Osteocyte (in vitro differentiated cells): ENCODE measurements at places on chromosomes 16 and 17.

DNA sequence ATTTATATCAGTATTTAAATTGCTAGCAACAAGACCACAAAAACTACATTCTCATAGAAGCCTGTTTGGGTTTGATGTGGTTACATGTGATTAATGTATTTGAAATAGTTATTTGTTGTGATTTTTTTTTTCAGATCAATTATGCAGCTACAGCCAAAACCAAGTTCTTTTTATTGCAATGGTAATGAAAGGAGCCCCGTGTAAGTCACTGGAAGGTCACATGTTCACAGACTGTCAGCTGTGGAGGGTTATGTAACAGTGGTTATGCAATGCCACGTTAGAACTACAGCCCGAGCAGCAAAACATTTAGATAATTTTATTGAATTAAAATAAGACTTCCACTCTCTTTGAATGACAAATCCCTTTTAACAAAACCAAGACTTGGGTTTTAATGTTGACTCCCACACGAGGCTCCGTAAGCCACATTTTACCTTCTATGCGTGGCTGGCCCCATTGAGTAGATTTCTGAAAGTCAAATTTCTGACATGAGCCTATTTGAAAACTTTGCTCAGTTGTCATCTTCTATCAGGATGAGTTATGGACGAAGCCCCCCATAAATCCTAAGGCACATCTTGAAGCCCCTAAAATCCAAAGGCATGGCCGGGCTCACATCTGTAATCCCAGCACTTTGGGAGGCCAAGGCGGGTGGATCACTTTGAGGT is 41.8 kb upstream of the SEC14L1 start:
- DNase-seq: no peak

DNA sequence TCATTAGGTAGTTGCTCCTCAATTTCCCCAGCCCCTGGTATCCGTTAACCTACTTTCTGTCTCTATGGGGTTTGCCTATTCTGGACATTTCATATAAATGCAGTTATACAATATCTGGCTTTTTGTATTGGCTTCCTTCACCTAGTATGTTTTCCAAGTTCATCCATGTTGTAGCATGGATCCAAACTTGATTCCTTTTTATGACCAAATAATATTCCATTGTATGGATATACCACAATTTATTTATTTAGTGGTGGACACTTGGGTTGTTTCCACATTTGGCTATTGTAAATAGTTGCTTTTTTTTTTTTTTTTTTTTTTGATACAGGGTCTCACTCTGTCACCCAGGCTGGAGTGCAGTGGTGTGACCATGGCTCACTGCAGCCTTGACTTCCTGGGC is 15.9 kb downstream of the EPN2 start:
- no peak for DNase-seq

DNA sequence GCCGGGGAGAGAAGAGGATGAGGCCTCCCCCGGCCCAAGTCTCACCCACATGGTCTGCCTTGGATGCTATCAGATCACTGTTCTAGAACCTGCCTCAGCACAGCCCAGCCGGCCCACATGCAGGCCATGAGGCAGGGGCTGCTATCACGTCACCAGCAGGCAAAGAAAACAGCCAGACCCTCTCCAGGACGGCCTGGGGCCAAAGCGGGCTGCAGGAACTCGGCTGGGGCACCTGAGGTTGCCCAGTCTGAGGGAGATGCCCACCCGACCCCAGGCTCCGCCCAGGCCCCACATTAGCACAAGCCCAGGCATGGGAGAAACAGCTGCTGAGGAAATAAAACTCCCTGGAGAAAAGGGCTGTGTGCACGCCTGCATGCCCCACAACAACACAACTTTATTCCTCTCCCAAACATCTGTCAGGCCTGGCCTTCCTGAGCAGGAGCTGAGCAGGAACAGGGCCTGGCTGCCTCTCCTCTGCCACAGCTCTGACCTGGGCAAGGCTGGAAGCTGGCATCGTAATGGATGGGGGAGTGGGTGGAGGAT is 6.7 kb upstream of the SMIM5 start:
- no peak for DNase-seq

GRCh38 chr17:63519972-63520882 is 2.9 kb upstream of the KCNH6 start:
- DNase-seq: no peak

GRCh38 chr17:50837980-50838954 is 2.9 kb downstream of the WFIKKN2 start:
- no peak for DNase-seq

DNA sequence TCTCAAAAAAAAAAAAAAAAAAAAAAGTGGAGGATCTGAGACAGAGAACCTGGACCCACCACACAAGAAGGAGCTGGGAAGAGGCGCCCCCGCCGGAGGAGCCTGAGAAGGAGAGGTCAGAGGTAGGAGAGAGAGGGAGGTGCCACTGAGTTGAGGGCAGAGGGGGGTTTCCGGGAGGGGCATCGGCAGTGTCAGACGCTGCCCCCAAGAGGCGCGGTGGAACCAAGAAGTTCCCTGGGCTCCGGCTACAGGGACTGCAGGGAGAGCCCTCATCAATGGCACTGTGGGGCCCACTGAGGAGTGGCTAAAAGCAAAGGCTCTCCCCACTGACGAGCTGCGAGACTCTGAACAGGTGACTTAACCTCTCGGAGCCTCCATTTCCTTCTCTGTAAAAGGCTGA is 4.2 kb downstream of the CCDC42 start:
- DNase-seq: no peak
